Muscle of leg (tissue), 16 donors: ENCODE measurements at places on chromosomes 2 and 18.

DNA sequence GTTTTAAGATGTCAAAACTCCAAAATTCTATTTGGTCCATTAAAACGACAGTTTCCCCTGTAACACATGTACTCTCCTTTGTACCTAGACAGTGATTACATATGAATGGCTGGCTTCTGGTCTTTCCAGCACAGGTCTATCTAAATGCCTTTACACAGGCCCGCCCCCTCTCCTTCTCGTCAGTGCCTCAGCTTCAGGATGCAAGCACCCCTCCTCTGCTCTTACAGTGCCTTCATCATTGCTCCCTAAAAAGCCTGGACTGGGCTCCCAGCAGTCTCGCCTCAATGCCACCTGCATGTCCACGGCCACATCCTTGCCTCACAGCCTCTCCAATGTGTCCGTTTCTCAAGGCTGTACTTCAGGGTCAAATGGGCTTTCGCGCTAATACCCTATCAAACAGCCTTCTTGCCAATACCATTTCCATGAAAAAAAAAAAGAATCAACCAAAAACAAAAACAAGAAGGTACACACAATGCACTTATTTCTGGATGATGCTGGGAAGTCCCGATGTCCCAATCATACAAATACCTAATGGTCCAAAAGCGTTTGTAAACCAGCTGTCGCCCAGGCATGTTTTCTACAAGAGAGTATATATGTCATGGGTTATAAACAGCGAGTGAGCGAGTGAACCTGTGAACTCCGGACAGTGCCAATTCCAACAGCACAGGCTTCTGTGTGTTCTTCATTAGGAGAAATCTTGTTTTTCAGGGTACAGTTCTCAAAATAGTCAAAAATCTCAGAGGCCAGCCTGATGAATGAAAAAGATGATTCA lies 77.2 kb downstream of the EIPR1 start:
- DNase-seq = peak; percentile 33

GRCh38 chr2:136874258-136874657 lies 108.9 kb downstream of the THSD7B start:
- DNase-seq = peak; percentile 16

- no peak for DNase-seq
Observed at GRCh38 chr2:134164306-134164705, 89.6 kb upstream of the MGAT5 start.

DNA sequence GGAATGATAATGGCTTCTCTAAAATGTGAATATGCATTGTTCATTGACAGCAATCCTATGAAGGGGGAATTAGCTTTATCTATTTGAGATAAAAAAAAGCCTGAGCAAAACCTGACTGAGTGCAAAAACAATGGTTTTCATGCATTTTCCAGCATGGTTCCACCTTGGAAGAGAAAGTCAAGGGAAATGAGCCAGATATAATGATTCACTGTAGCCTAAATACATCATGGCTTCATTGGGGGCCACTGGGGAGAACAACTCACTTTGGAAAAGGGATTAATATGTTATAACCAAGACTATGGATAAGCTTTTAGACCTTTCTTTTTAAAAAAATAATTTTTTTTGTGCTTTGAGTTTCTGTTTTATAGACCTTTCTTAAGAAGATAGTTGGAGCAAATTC lies 679.7 kb downstream of the NYAP2 start:
- DNase-seq = peak; percentile 76

DNA sequence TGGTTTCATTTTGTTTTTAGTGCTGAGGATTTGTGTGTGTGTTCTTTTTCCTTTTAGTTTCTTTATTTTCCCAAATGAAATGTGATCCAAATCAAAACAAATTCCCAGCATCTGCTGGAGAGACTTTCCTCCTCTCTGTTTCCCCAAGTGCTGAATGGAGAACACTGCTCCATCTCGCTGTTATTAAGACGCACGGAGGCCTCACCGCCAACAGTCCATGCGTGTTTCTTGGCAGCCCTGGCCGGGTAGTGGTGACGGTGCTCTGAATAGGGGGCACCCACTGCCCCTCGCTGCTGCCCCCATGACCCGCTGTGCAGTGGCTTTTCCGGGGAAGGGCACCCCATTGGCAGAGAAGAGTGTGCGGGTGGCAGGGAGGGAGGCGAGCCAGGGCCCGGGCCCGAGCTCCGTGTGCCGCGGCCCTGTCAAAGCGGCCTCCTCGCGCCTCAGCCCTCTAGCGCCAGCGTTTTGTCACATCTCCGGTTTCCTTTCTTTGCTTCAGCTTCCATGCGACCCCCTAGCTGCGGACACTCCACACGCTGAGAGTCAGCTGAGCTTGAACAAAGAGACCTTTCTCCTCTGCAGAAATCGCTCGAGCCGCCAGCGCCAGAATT lies 473.7 kb upstream of the SALL3 start:
- peak; percentile 20 for DNase-seq

DNA sequence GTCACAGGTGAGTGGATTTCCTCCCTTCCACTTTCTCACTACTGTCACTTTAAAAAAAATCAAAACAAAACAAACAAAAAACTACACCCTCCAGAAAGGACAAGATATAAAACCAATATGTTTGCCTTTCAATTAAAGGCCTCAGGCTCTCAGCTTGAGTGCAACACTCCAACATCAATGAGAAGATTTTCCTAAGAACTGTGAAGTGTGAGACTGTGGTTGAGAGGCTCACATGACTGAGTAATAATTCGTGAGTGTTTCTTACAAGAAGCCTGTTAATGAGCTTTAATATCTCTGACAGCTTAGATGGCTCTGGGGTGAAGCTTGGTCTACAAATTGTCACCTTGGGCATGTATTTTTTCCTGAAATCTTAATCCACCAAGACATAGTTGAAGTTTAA lies 216.1 kb downstream of the ETAA1 start:
- no peak for DNase-seq

- DNase-seq = no peak
Observed at GRCh38 chr2:191889931-191890330, 43.0 kb upstream of the CAVIN2 start.

GRCh38 chr18:76707534-76707933 lies 114.8 kb upstream of the ZNF236 start:
- DNase-seq = no peak

- DNase-seq = no peak
Observed at GRCh38 chr2:1458432-1458831, 45.2 kb downstream of the TPO start.

GRCh38 chr18:2894131-2894840 lies 47.5 kb downstream of the EMILIN2 start:
- no peak for DNase-seq

GRCh38 chr18:23316988-23317387 lies 136.1 kb upstream of the RIOK3 start:
- DNase-seq = peak; percentile 30

GRCh38 chr2:240792629-240793312 lies 27.2 kb downstream of the KIF1A start:
- peak; percentile 19 for DNase-seq

DNA sequence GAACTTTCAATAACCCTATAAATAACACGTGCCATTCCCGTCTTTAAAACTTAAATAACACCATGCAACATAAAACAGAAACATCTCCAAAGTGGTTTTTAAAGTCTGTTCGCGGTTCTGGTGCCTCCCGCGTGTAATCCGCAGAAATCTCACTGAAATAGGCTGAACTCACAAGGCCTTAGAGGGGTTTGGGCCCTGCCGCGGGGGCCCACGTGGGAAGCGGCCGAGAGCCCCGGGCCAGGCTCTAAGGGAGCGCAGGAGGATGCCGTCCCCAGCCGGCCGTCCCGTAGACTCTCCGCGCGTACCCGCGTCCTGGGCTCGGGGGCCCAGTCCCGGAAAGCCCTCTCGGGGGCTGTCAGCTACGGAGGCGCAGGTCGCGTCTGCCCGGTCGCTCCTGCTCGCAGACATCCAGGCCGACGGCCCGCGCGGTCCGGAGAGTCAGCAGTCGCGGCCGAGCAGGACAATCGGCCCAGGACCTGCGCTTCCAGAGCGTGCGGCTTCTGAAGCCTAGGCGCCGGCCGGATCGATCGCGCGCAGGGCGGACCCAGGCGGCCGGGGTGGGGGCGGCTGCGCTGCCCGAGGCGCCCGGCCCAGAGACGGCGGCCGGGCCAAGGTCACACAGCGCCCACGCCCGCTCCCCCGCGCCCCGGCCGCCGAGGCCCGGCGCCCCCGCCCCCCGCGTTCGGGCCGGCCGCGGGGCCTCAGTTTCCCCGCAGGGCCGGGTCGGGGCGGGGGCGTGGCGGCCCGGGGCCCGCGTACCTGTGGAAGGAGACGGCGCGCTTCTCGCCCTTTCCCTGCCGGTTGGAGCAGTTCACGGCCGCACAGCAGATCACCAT lies 558 bp downstream of the THAP4 start:
- peak; percentile 59 for DNase-seq

DNA sequence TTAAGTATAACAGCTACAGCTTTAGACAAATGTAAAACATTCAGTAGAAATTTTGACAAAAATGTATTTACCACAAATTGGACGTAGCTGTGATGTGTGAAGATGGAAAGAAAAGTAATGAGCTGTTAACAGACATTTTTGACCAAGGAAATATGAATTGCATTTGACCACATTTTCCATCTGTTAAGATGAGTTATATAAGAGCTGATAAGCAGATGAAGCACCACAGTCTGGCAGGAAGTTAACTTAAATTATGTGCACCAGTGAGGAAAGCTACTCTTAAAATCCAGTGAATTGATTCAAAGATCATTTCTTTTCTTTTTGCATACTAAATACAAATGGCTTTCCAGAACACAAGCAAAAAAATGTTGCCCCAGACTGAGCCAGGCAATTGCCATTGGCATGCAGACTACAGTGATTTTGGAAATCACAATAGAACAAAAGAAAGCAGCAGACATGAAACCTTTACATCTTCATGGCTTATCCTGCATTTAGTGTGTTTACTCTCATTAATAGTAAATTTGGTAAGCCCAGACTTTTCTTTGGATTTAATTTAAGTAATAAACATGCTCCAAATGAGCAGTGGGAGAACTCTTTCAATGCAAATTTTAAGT lies 493.7 kb downstream of the TMX3 start:
- DNase-seq = peak; percentile 25

- DNase-seq = no peak
Observed at GRCh38 chr2:10912076-10912731, 470 bp downstream of the KCNF1 start.

GRCh38 chr2:25184254-25184653 lies 15.9 kb upstream of the POMC start:
- no peak for DNase-seq

DNA sequence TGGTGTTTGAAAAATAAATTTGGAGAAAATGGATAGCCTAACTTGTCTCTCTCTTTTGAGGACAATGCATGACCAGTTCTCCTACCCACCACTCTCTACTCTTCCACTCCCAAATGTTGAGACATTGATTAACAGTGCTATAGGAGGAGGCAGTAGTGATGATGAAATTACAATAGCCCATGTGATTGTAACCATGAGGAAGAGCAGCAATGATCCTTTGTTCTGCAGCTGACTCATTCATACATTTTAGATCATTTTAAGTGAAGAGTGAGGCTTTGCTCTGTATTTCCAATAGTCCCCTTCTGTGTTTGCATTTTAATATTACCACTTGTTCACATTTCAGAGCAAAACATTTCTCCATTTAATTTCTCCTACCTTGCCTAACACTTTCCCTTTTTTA lies 592.3 kb downstream of the THSD7B start:
- no peak for DNase-seq

DNA sequence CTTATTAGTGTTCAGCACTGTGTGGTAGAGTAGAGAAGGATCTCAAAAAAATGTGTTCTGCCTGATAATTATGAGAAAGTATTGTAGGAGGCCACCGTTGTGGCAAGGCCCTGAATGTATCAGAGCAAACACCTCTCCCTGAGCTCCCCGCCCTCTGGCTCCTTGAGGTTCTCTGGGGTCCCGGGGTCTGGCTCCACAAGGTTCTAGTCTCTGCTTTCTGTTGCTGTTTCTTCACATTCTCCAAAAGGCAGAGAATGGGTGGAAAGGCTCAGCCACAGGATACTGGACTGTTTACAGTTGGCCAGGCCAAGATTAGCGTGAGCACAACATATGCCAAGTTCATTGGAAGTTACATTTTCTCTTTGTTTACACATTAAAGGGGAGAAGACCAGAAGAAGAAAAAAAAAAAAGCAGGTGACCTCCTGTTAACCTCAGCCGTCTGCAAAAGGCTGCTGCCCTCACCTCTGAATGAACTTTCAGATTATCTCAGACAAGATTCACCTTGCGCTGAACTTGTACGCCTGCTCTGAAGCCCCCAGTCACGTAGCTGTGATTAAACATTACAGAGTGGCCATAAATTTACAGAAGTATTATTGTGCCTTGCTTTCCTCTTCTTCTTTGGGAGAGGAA lies 56.6 kb upstream of the CYP26B1 start:
- DNase-seq = peak; percentile 85

- peak; percentile 85 for DNase-seq
Observed at GRCh38 chr2:100957996-100958653, 44.0 kb upstream of the RPL31 start.

GRCh38 chr2:164792316-164793170 lies 49.1 kb downstream of the COBLL1 start:
- peak; percentile 49 for DNase-seq

GRCh38 chr2:12821656-12822055 lies 104.9 kb downstream of the TRIB2 start:
- no peak for DNase-seq

- no peak for DNase-seq
Observed at GRCh38 chr18:986051-986450, 81.4 kb downstream of the ADCYAP1 start.

DNA sequence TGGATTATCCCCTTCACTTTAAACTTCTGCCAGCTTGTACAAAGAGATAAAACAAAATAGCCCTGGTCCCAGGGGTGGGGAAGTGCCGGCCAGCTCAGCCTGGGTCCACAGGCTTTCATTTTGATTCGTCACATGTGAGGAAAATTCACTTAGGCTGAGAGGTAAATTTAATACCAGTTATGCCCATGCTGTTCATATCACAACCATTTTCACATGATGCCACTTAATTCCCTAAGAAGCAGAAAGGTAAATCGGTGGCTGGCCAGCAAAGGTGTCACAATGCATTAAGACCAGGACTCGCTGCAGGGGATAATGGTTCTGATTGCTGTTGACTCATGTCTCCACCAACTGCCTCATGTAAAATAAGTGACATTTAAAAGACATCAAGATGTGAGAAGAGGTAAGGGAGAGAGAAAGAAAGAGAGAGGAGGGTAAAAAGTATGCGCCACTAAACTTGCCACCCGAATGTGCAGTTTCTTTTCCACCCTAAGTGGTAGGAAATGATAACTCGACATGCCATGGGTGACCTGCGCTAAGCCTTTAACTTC lies 261.0 kb upstream of the SIX3 start:
- DNase-seq = no peak

DNA sequence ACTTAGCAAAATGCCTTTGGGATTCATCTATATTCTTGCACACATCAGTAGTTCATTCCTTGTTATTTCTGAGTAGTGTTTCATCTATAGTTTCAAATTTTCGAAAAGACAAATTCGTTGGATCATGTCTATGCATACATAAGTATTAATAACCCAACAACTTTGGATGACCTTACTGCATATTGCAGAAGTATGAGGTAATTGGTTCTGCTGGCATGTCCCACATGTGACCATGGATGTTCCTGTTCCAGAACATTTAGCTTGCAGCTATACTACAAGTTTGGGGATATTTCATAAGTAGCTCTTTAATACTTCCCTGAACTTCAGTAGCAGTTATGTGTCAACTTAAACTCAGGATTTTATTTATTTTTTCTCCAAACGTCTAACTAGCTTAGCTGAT lies 44.9 kb downstream of the APLF start:
- DNase-seq = peak; percentile 64

- no peak for DNase-seq
Observed at GRCh38 chr2:170953941-170954340, 24.9 kb downstream of the GORASP2 start.
